Vagina (tissue), 2 donors: ENCODE measurements at places on chromosomes 13 and 19.

GRCh38 chr19:40976724-40977123 is 14.4 kb upstream of the CYP2B6 start:
- no peak for DNase-seq

DNA sequence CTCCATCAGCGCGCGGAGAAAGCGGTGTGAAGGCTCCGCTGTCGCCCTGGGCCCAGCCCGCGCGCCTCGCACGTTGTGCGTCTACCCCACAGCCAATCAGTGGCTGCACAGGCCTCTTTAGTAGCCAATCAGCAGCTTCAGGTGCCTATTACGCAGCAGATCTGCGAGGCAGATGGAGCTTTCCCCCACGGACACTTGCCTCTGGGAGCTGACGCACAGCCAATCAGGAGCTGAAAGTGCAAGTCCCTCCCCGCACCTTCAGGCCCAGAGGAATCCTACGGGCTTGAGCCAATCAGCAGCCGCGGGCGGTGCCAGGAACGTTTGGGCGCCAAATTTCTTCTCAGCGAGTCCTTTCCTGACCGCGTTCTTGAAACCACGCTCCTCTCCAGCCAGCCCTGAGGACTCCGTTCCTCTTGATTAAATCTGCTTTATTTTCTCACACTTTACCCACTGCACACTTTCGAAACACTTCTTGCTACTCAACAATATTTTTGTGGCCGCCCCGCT is 39.9 kb downstream of the SIGLEC7 start:
- no peak for DNase-seq

GRCh38 chr13:47929156-47929555 is 71.9 kb downstream of the SUCLA2 start:
- no peak for DNase-seq

DNA sequence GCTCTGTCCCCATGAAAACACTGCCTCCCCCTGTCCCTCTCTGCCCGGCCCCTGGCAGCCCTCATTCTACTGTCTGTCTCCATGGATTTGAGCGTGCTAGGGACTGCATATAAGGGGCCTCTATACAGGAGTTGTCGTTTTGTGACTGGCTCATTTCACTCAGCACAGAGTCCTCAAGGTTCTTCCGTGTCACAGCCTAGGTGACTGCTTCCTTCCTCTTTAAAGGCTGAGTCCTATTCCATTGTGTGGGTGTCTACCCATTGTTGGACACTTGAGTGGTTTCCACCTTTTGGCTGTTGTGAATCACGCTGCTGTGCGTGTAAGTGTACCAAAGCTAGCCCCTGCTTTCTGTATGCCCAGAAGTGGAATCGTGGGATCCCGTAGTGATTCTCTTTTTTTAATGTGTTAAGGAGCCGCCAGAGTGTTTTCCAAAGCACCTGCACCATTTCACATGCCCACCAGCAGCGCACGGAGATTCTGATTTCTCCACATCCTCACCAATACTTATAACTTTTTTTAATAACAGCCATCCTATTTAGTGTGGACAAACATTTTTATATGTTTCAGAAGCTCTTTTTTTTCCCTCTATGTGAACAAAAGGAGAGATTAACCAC is 116.7 kb downstream of the COL4A2 start:
- no peak for DNase-seq

- peak; percentile 83 for DNase-seq
These were observed 5.4 kb upstream of the TRIM28 start for GRCh38 chr19:58538257-58539168.
